Foreskin melanocyte (primary cell): ENCODE measurements at places on chromosomes 3 and 15.

DNA sequence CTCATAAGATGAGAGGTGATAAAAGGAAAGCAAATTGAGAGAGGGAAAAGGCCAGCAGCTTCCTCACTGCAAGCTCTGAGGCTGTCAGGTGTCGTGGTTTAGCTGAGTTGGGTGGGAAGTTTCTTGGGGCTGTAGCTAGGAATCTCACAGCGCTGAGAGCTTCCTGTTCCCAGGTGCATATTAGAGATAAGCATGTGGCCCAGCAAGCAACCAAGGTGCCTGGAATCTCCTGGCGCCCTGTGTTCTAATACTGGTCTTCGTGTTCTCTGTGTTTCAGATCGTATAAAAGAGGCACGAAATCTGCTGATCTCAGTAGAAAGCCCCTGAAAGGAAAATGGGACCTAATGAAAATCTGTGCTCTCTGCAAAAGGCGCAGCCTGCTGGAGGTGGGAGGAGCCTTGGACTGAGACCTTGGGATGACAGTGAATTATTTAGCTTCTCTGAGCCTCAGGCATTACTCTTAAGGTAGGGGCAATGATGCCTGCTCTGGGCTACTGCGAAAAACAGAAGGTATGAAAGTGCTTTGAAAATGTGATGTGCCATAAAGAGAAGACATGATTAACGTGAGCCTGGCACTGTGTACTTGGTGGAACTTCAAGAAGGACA lies 499.9 kb downstream of the TBL1XR1 start:
- DNase-seq: no peak

GRCh38 chr15:89184357-89184756 lies 37.0 kb downstream of the RLBP1 start:
- no peak for DNase-seq

GRCh38 chr15:69377216-69377970 lies 36.8 kb upstream of the KIF23 start:
- DNase-seq: no peak

GRCh38 chr3:194808640-194809097 lies 123.0 kb downstream of the FAM43A start:
- no peak for DNase-seq

DNA sequence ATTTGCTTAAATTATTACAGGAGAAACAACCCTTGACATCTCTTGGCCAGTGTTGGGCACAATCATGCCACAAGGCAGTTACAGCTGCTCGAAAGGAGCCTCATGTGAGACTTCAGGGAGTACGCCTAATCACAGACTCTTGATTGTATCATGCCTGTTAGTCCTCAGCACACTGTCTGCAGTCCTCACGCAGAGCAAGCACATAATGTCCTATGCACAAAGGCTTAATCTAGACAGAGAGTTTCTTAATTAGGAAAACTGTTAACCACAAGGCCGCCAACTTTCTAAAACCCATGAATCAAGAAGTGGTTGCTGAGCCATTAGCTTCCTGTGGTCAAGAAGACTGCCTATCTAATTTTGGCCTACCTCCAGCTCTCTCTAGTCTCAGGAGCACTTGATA lies 172.0 kb downstream of the UNC13C start:
- peak; percentile 96 for DNase-seq

- no peak for DNase-seq
Measured at GRCh38 chr3:87218560-87218959, 8.5 kb upstream of the CHMP2B start.

DNA sequence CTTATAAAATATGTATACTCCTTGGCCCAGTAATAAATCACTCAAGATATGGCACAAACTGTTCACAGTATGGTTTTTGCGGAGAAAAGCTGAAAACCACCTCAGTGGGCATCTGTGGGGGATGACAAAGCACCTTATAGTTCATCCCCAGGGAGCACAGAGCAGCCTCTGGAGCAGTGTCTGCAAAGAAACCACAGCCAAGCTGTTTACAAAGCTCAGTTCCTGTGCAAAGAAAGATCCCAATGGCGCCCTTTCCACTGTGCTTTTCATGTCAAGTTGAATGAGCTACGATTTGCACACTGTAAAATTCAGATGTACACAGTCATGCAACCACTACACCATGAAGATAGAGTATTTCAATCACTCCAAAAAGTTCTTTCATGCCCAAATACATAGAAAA lies 2.5 kb upstream of the EFCC1 start:
- DNase-seq: no peak

- DNase-seq: no peak
Measured at GRCh38 chr15:45253330-45253729, 1.3 kb downstream of the SLC28A2 start.

- no peak for DNase-seq
Measured at GRCh38 chr15:88613074-88613944, 7.8 kb upstream of the AEN start.

DNA sequence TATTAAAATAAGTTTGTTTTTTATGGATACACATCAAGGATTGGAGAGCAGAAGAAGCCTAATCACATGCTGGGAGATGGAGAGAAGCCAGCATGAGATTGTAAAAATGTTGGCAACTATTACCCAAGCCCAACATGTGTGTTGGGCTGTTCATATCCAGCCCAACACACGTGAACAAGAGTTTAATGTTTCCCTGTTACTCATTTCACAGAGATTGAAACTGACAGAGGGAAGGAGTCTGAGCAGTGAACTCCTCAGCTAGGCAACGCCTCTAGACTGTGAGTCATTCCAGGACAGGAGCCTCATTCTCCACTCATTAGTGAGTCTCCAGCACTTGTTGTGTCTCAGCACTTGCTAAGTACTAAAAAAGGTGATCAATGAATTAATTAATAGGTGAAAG lies 43.2 kb upstream of the CMSS1 start:
- DNase-seq: peak; percentile 29

- peak; percentile 22 for DNase-seq
Measured at GRCh38 chr3:184688251-184688881, 23.5 kb downstream of the MAGEF1 start.

GRCh38 chr3:138497851-138498250 lies 63.4 kb downstream of the ESYT3 start:
- no peak for DNase-seq

- no peak for DNase-seq
Measured at GRCh38 chr15:36881516-36881915, 218.8 kb downstream of the MEIS2 start.

- no peak for DNase-seq
Measured at GRCh38 chr3:144028798-144029411, 57.3 kb downstream of the DIPK2A start.

DNA sequence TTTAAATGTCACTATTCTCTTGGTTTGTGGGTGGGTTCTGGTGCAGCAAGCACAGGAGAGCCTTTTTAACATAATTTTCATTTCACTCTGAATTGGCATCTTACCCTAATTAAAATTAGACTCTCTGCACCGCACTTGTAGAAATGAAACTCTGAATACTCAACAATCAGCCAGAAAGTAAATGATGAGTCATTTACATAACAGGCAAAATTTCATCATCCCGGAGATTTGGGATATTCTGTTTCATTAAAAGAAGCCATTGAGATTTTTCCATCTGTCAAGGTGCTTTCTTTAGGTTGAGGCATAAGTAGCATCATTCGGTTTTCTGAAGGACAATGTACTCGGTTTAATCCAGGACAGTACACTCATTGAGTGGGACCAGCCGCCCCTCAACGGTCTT lies 111.0 kb downstream of the RFTN1 start:
- no peak for DNase-seq

- DNase-seq: peak; percentile 52
Measured at GRCh38 chr3:23999012-23999641, 54.0 kb downstream of the NR1D2 start.

DNA sequence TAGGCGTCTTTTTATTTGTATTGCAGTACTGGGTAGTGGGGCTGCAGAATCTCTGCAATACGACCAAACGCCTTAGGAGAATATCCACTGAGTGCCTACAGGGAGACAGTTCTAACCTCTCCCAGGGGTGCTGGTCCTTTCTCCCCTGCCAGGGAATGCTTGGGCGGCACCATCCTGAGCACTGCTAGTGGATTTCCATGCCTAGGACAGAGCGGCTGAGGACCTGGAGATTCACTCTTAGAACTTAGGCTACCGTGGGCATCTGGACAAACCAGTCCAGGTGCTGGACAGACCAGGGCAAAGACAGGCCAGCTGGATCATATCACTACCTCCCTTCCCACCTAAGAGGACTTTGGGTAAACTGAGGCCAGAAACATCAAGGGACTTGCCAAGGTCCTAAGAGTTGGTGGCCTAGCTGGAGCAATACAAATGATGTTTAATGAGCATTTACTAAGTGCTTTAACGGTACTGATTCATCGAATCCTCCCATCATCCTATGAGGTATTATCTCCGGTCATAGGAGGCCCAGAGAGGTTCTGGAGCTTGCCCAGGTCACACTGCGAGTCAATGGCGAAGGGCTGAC lies 902 bp downstream of the TMEM44 start:
- no peak for DNase-seq

GRCh38 chr15:59185725-59186124 lies 20.9 kb upstream of the LDHAL6B start:
- DNase-seq: no peak

GRCh38 chr15:66452971-66453580 lies 44.5 kb downstream of the SNAPC5 start:
- no peak for DNase-seq

DNA sequence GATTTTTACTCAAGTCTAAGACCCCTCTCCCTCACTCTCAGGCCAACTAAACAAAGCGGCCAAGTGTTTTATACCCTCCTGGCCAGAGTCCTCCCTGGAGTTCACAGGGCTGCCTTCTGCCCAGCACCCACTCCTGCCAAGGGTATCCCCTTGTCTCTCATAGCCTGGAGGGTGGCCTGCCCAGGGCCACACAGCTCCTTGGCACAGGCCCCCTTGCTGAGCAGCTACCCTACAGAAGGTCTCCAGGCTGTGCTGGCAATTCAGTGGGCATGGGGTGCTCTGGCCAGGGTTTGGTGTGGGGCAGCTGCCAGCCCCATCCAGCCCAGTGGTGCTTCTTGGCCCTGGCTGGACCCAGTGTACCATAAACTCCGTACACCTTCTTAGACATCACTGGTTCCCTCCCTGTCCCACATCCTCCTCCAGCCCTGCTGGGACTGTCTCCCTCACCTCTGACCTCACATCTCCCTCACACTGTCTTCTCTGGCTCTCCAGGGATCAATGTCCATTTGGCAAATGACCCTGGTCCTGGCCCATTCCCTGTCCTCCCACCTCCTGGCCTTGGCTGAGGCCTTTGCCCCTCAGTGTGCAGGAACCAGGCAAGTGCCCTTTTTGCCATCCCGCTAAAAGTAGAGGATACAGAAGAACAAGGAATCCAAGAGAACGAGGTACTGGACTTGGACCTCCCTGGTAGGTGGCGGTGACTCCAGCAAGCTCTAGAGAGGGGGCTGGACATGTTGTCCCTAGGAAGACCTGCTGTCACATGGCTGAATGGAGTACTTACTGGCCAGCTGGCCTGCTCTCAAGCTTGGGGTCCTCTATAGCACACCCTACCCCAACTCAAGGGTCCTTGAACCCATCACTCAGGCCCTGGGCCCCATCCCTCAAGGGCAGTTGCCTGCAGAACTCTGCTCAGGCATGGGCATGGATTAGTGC lies 50.0 kb upstream of the TRPM1 start:
- DNase-seq: no peak

- DNase-seq: peak; percentile 99
Measured at GRCh38 chr3:197711973-197712707, 24.6 kb downstream of the RUBCN start.

- no peak for DNase-seq
Measured at GRCh38 chr3:149608987-149609386, 48.8 kb downstream of the WWTR1 start.

DNA sequence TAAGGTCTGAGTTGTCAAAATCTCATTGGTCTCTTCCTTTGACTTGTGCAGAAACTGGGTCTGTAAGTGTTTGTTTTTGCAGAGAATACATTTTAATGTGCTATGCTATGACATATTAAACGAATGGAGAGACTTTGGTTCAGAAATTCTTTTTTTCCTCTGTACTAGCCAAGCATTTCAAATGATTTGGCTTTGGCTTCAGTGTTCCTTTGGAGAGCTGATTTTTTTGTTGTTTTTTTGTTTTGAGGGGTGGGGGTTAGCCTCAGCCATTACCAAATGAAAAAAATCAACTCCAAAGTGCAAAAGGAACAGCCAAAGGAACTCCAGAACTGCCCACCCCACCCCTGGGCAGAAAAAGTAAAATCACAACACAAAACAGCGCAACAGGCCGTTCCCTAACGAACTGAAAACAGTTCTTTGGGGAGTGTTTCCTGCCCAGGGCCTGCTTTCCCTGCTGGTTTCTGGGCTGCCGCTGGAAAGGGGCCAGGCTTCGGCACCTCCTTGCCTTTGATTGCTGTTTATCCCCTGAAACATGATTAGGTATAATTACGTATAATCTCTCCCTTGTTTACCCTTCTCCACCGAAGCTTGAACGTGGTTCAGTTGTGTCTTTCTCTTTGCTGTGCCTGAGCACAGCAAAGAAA lies 57.6 kb upstream of the NEO1 start:
- no peak for DNase-seq

- DNase-seq: no peak
Measured at GRCh38 chr15:27783678-27784077, 315.4 kb downstream of the OCA2 start.

GRCh38 chr15:28929200-28929599 lies 43.4 kb downstream of the APBA2 start:
- DNase-seq: no peak

DNA sequence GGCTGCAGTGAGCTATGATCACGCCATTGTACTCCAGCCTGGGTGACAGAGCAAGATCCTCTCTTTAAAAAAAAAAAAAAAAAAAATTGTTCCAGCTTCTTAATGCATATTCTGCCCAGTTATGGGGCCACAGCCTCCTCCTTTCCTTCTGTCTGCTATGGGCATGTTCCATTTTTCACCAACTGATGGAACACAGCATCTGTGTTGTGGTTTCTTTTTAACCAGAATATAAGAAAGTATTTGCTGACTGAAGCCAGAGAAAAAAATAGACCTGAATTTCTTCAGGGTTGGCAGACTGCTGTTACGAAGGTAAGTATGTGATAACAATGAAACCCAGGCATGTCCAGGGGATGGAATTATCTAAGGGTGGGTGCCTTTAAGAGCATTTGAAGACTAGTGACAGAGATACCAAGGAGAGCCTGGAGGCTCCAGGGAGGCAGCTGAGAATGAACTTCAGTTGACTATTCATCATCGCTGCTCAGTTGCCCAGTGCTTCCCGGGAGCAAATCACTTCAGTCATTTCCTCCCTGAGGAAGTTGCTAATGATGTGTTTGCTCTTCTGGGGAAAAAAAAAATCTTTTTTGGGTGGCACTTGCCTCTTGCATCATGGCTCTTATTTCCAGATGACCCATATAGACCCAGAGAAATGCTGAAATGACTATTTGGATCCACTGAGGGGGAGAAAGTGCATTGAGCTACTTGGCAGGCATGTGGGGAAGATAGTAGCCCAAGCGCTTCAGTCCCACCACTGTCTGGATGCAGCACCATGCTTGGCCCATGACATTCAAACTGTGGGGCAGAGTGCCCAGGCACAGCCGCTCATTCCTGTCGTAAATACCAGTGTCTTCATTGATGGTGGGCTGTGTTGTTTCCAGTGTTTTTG lies 14.5 kb downstream of the NCBP2 start:
- DNase-seq: no peak
